ENCODE measurements at places on chromosomes 13 and 19.

- peaks cover 41% of the 10 kb centered on the region for H3K4me1 ChIP-seq
- no peak for DNase-seq
- H3K36me3 ChIP-seq, result peaks cover 4% of the 10 kb centered on the region
- no peak overlapping the region for H3K4me3 ChIP-seq
- H3K27ac ChIP-seq, result no peak overlapping the region
Observed at GRCh38 chr19:3816566-3817218, 30.5 kb upstream of the MATK start.

- H3K4me1 ChIP-seq, result peaks cover 14% of the 10 kb centered on the region
- H3K4me3 ChIP-seq, result no peak overlapping the region
- no peak for DNase-seq
- H3K36me3 ChIP-seq, result no peaks in the 10 kb centered on the region
- H3K27ac ChIP-seq, result no peak overlapping the region
Observed at GRCh38 chr13:42832341-42833096, 51.1 kb downstream of the FAM216B start.

DNA sequence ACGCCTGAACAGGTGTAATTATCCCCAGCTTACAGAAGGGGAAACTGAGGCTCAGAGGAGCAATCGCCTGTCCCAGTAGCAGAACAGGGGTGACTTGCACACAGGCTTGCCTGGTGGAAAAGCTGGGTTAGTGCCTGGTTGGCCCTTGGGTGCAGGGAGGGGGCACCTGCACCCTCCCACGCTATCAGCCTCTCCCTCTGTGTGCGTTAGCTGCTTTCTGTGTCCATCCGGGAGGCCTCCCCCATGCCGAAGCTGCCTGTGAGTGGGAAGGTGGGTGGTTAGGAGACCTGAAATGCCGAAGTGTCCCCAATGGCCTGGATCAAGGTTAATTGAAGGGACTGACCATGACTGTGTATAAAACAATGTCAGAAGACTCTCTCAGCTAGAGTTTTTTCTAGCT lies 295.0 kb downstream of the ZNF536 start:
- no peaks in the 10 kb centered on the region for H3K36me3 ChIP-seq
- no peak overlapping the region for H3K4me3 ChIP-seq
- no peak overlapping the region for H3K27ac ChIP-seq
- DNase-seq, result no peak

GRCh38 chr13:41491436-41491835 lies 34.1 kb downstream of the RGCC start:
- no peak overlapping the region for H3K4me3 ChIP-seq
- DNase-seq, result no peak
- peaks cover 7% of the 10 kb centered on the region for H3K36me3 ChIP-seq
- H3K27me3 ChIP-seq, result no peaks in the 10 kb centered on the region

GRCh38 chr13:63190742-63191141 lies 1775.1 kb upstream of the PCDH20 start:
- no peak overlapping the region for H3K4me3 ChIP-seq
- H3K4me1 ChIP-seq, result no peaks in the 10 kb centered on the region
- H3K27ac ChIP-seq, result no peak overlapping the region

DNA sequence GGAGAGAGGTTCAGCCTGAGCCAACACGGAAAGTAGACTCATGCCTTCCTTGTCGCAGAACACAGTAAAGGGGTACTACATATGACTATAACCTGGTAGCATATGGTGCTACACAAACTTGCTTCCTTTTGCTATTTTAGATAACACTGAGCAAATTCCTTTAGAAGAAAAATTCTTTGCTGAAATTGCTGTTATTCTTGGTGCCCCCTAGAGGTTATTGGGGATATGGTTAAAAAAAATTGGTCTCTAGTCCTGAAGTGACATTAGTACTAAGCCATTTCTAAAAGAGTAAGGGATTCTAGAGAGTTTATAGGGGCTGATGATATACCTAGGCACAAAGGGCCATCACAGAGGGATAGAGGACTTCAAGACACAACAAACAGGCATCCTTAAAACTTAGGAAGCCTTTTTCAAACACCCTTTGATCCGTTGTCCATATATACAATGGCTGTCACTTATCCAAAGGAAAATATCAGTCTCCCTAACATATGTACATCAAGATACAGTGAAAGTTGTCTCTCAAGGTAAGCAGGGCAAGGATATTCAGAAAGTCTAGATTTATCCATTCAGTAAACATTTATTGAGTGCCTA lies 13.9 kb upstream of the HS6ST3 start:
- H3K4me1 ChIP-seq, result no peaks in the 10 kb centered on the region
- H3K4me3 ChIP-seq, result no peak overlapping the region
- no peaks in the 10 kb centered on the region for H3K36me3 ChIP-seq
- H3K27ac ChIP-seq, result no peak overlapping the region
- no peaks in the 10 kb centered on the region for H3K27me3 ChIP-seq

- H3K27ac ChIP-seq, result no peak overlapping the region
- no peaks in the 10 kb centered on the region for H3K27me3 ChIP-seq
- H3K36me3 ChIP-seq, result no peaks in the 10 kb centered on the region
Observed at GRCh38 chr13:56893843-56894242, 246.9 kb upstream of the PRR20A start.

DNA sequence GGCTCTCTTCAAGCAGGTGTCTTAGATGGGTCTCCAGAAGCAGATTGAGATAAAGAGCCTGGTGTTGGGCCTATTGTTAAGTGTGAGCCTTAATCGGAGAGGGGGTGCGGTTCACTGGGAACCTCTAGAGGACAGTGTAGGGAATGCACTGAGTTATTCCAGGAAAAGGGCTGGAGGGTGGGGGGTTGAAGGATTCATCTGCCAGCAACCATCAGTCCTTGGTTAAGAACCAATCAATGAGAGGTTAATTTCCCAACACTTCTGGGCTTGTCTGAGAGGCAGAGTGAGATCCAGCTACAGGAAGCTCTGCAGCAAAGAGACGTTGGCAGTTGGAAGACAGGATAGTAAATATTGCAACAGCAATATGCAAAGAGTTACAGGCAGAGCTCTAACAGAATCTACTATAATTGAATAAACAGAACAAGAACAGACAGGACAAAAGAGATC lies 28.7 kb downstream of the CYP4F2 start:
- no peaks in the 10 kb centered on the region for H3K36me3 ChIP-seq
- no peak overlapping the region for H3K27ac ChIP-seq
- no peak for DNase-seq
- H3K27me3 ChIP-seq, result peaks cover 3% of the 10 kb centered on the region
- no peaks in the 10 kb centered on the region for H3K4me1 ChIP-seq

DNA sequence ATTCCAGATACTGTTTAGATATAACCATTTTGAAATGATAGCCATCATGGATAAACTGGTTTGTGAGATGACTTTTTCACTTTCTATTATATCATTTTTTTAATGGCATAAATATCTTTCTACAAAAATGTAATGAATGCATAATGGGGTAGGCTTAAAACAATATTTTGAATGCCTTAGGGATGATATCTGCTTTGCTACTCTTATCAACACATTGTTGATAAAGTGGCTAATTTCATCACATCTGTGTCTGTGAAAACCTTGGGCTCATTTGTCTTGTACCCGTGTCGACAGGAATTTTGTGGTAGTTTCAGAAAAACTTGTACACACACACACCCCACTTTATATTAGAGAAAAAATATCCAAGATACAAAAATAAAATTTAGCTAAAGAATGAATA lies 44.1 kb downstream of the SLITRK6 start:
- no peak overlapping the region for H3K4me3 ChIP-seq
- no peaks in the 10 kb centered on the region for H3K36me3 ChIP-seq
- no peaks in the 10 kb centered on the region for H3K4me1 ChIP-seq
- no peaks in the 10 kb centered on the region for H3K27me3 ChIP-seq

- H3K27me3 ChIP-seq, result peaks cover 2% of the 10 kb centered on the region
- H3K27ac ChIP-seq, result peak overlapping the region; percentile 89
- peaks cover 43% of the 10 kb centered on the region for H3K4me1 ChIP-seq
- peak overlapping the region; percentile 87 for H3K4me3 ChIP-seq
- peaks cover 7% of the 10 kb centered on the region for H3K36me3 ChIP-seq
Observed at GRCh38 chr19:17718550-17718946, 732 bp upstream of the MAP1S start.

DNA sequence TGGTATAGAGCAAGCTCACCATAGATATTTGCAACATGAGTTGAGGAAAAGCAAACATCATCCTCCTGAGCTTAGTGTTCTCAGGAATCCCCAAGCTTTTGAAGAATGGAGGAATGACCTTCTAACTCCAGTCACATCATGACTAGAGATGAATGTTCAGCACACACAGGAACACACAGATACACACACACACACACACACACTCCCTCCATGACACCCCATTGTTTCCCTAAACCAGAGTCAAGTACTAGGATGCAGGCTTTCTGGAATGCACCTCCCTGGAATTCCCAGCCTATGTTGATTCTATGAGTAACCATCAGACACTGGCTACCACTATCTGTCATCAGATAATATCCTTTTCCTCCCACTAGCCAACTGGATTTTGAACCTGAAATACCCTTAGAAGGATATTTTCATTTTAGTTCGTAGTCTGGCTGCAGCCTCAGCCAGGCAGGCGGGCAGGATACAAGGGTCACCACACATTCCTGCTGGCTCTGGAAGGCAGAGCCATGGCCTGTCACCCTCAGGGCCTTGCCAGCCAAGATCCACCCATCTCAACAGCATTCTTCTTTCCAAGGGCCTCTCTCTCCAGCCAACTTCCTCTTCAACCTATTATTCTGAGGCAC lies 162.4 kb downstream of the FOXO1 start:
- no peak overlapping the region for H3K4me3 ChIP-seq
- H3K36me3 ChIP-seq, result no peaks in the 10 kb centered on the region
- H3K27ac ChIP-seq, result no peak overlapping the region
- H3K4me1 ChIP-seq, result peaks cover 17% of the 10 kb centered on the region

DNA sequence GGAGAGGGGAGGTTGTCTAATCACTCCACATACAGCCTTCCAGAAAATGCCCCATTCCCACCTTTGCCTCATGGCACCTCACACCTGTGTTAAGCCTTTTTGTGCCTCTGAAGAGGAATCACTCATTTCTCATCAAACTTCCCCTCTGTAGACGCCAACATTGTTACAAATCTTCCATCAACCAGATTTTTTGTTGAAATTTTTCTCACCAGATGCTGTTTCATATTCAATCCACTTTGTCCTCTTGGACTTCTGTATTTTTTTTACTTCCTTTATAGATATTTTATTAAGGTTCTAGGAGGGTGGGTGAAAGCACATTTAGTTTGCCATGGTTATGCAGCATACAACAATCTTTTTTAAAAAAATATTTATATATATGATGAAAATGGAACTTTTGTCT lies 74.0 kb downstream of the RUBCNL start:
- DNase-seq, result no peak
- H3K27ac ChIP-seq, result no peak overlapping the region
- no peaks in the 10 kb centered on the region for H3K27me3 ChIP-seq

GRCh38 chr13:27118428-27119054 lies 53.1 kb downstream of the USP12 start:
- no peak for DNase-seq
- H3K4me1 ChIP-seq, result peaks cover 40% of the 10 kb centered on the region
- peaks cover 36% of the 10 kb centered on the region for H3K36me3 ChIP-seq
- no peaks in the 10 kb centered on the region for H3K27me3 ChIP-seq

DNA sequence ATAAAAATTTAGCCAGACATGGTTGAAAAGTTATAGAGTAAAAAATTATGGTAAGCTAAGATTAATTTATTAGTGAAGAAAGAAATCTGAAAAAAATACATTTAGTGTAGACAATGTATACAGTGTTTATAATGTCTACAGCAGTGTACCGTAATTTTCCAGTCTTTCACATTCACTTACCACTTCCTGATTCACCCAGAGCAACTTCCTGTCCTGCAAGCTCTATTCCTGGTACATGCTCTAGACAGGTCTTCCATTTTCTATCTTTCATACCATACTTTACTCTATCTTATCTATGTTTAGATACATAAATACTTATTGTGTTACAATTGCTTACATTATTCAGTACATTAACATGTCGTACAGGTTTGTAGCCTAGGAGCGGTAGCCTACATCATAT lies 1387.8 kb upstream of the ATXN8OS start:
- no peaks in the 10 kb centered on the region for H3K4me1 ChIP-seq
- H3K27ac ChIP-seq, result no peak overlapping the region
- no peak for DNase-seq
- no peaks in the 10 kb centered on the region for H3K36me3 ChIP-seq
- H3K27me3 ChIP-seq, result no peaks in the 10 kb centered on the region

All from activated T-helper 1 cell treated with anti-CD3 and anti-CD28 coated beads, Interleukin-12 subunit alpha, Interleukin-12 subunit beta, Interleukin-2, Interleukin-4 antibody, amounts not matched to agents 30 ng/mL and 10 ng/mL and 1 ng/mL, durations not matched to agents 14 hours and 24 hours and 36 hours (primary cell).